Stimulated activated CD4-positive, alpha-beta T cell treated with anti-CD3 and anti-CD28 coated beads, Interleukin-15, amount 100 ng/mL, for 1 hour (primary cell): ENCODE measurements at places on chromosomes 11 and 22.

DNA sequence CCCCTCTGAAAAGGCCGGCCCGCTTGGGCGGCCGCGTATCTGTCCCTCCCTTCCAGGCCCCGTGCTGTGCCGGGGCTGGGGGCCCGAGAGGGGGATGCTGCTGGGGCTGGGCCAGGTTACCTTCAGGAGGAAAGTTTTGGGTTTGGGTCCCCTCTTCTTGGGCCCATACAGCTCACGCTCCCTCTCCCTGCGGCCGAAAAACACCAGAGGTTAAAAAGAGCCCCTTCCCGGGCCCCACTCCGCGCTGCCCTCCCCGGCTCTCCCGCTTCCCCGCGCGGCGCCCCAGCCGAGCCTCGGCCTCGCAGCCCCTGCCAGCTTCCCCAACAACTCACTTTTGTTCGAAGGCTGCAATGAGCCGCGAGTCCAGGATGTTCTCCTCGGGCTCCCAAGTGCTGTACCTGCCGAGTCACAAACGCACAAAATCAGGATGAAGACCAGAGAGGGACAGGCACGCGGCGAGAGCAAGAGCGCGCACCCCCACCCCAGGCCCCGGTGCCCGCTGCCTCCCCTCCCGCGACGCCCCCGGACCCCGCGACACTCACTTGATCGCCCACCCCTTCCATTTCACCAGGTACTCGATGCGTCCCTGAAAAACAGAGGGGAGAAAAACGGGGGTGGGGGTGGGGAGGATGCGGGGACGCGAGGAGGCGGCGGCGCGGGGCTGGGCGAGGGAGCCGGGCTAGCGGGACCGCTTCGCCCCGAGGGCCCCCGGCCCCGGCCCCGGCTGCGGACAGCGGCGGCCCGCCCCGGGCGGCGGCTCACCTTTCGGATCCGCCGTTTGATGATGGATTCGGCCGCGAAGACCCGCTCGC lies 450 bp downstream of the CBX6 start:
- DNase-seq: no peak

GRCh38 chr11:21142007-21142406 lies 472.6 kb downstream of the NELL1 start:
- no peak for DNase-seq

DNA sequence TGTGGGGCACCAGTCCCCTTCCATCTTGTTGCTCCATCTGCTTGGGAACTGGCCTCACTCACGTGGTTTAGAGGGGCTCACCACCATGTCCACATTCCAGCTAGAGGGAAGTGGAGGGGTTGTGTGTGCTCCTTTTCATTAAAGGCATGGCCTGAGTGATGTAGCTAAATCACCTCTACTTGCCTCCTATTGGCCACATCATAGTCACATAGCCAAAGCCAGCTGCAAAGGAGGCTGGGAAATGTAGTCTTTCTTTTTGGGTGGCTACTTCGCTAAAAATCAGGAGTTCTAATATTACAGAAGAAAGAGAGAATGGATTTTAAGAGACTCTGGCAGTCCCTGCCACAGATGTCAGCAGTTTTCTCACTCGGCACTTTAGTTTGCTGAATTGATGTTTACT lies 63.0 kb upstream of the ALX4 start:
- DNase-seq: no peak

DNA sequence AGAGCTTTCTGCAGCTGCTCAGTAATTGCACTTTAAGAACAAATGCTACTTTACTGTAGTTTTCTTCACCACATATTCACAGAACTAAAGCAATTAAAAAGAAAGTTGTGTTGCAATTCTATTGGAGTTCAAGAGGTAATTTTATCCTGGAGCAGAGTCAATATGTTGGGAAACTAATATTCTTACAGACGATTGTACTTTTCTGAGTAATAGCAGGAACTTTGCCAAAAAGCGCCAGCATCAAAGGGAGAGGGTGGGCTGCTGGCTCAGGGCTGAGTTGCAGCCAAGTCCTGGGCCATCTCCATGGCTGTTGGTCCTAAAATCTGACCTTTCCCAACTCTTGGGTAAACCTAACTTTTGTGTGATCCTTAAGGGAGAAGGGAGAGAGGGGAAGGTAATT lies 73.6 kb upstream of the MYO18B start:
- no peak for DNase-seq

DNA sequence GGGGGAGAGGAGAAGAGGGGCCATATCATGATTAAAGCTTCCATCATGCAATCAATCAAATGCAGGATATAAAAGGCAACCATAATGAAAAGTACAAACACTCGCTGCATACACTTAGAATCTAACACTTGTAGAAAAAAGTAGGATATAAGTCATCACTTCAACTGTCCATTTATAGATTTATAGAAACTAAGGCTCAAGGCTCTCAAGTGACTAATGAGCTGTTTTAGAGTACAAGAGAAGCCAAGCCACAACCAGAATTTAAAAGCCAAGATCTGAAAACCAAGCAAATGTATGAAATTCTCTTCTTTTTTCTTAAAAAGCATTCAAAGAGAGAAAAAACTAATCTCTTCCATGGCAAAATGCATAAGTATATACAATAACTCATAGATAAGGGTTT lies 160.2 kb upstream of the BLID start:
- DNase-seq: no peak

DNA sequence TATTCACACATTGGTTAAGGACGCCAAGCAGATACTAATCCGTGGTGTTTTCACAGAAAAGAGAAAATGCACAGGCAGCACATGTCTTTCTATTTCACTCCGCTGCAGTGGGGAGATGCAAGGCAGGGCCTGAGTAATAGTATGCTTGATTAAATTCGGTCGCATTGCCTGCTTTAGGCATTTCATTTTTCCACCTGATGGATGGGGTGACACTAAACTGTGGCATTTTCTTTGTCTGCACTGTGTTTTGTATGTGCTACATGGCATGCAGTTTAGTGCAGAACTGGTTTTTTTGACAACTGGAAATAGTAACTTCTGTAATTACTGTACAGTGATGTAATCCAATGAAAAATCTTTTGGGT lies 94.9 kb downstream of the SLC17A6 start:
- DNase-seq: no peak

GRCh38 chr11:1342946-1343345 lies 33.5 kb upstream of the TOLLIP start:
- DNase-seq: no peak

GRCh38 chr11:119473226-119473625 lies 50.3 kb upstream of the THY1 start:
- DNase-seq: no peak

GRCh38 chr11:61007956-61008896 lies 36.7 kb downstream of the CD6 start:
- no peak for DNase-seq

GRCh38 chr11:78138694-78139421 lies 568 bp downstream of the ALG8 start:
- DNase-seq: peak; percentile 4

DNA sequence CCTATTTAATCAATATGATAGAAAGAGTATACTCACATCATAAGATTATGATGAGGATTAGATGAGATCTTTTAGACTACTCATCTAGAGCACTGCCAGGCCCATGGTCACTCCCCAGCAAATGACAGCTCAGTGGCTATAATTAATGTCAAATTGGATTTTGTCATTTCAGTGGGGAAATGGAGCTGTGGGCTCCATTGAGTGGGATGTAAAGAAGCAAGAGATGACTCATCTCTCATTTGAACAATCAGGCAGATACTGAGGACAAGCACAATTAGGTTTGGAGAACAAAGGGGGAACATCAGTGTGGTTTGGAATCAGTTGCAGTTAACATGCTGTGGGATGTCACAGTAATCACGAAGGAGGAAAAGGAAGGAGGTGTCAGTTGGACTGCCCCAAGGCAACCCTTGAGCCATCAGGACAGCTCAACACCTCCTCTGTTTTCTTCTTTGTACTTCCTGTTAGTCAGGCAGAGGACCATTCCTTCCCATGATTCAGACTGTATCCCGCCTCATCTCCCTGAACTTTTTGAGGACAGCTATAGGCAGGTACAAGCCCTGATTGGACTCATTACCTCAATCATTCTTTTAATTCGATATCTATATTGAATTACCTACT lies 473.7 kb upstream of the ISX start:
- no peak for DNase-seq

GRCh38 chr11:79122759-79123158 lies 318.1 kb downstream of the TENM4 start:
- DNase-seq: no peak

- no peak for DNase-seq
These were observed 5.3 kb downstream of the LZTR1 start for GRCh38 chr22:20987375-20987774.

GRCh38 chr22:46536537-46537224 lies 739 bp downstream of the CELSR1 start:
- DNase-seq: no peak

GRCh38 chr11:44766972-44767278 lies 40.2 kb downstream of the TSPAN18 start:
- no peak for DNase-seq

DNA sequence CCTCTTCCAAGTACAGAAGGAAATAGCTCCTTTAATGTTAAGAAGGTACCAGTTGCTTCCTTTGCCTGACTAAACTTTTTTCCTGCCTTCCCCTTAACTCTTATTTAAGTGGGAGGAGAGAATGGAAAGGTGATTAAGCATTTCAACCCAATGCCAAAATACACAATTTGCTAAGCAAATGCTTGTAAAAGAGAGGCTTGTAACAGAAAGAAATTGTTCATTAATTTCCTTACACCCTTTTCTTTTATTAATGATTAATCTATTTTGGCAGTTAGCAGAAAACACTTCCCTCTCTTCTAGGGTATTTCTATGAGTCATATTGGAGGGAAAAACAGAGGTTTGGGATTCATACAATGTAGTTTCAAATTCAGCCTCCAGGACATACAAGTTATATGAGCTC lies 427.6 kb upstream of the FAT3 start:
- DNase-seq: no peak

- DNase-seq: no peak
These were observed 74.4 kb upstream of the NTM start for GRCh38 chr11:131295986-131296385.

DNA sequence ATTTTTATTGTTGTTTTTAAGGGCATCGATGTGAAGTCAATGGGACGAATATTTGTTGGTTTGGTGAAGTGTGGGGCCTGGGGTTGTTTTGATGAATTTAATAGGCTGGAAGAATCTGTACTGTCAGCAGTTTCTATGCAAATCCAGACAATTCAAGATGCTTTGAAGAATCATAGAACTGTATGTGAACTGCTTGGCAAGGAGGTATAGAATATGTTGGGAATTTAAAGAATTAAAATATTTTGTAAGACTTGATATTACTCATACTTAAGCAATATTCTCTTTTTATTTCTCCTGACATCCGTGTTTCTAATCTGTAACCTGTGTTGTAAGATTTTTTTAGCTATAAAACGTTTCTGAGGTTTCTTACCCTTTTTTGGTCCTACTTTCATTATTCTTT lies 61.6 kb downstream of the DYNC2H1 start:
- DNase-seq: no peak

DNA sequence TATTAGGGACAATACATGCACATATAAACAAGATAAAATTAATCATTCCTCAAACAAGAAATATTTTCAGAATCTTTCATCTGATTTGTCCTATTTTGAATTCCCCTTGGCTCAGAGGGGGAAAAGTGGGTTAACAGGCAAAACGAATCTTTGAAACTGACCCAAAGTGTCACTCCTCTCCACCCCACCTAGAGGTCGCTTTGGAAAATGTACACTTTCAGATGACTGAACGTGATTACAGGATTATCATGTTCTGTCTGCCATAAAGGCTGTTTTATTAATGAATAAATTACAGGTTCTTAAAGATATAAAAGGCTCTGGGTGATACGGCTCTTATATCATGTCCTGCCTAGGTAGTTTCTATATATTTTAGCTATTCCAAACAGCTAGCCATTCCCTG lies 1735.0 kb downstream of the LRRC4C start:
- DNase-seq: no peak

- DNase-seq: no peak
These were observed 15.9 kb upstream of the MMP7 start for GRCh38 chr11:102546427-102546826.

DNA sequence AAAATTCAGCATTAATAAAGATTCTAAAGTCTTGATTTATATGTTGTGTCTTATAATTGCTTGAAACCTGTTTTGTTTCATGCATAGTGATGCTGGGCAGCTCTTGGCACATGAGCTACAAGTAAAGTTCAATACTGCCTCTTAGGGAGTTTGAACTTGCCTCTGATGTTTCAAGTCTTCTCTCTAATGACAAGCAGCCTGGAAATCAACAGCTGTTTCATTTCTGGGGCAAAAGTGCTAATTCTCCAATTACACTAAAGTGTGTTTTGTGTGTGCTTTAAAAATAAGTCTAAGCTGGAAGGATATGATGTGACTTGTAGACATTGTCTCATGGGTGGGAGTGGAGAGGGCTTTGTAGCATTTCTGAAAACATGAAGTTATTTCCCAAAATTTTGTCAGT lies 23.7 kb upstream of the SESN3 start:
- no peak for DNase-seq

DNA sequence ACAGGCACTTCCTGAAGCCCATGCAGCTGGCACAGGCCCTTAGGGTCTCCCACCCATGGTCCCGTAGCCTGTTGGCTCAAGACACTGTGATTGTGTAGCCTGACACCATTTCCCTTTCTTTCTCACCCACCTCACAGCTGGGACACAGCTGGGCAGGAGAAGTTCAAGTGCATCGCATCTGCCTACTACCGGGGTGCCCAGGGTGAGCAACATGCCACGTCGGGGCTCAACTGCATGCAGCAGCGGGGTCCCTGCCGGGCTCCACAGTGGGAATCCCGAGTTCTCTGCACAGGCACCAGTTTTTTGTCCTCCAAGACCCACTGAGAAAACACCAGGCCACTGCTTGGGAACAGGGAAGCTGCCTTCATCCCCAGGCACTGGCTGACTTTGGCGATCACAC lies 10.6 kb downstream of the RAB36 start:
- no peak for DNase-seq

GRCh38 chr22:20433686-20434241 lies 3.9 kb downstream of the SCARF2 start:
- DNase-seq: no peak

- no peak for DNase-seq
These were observed 119.9 kb upstream of the RASSF10 start for GRCh38 chr11:12889243-12889642.

DNA sequence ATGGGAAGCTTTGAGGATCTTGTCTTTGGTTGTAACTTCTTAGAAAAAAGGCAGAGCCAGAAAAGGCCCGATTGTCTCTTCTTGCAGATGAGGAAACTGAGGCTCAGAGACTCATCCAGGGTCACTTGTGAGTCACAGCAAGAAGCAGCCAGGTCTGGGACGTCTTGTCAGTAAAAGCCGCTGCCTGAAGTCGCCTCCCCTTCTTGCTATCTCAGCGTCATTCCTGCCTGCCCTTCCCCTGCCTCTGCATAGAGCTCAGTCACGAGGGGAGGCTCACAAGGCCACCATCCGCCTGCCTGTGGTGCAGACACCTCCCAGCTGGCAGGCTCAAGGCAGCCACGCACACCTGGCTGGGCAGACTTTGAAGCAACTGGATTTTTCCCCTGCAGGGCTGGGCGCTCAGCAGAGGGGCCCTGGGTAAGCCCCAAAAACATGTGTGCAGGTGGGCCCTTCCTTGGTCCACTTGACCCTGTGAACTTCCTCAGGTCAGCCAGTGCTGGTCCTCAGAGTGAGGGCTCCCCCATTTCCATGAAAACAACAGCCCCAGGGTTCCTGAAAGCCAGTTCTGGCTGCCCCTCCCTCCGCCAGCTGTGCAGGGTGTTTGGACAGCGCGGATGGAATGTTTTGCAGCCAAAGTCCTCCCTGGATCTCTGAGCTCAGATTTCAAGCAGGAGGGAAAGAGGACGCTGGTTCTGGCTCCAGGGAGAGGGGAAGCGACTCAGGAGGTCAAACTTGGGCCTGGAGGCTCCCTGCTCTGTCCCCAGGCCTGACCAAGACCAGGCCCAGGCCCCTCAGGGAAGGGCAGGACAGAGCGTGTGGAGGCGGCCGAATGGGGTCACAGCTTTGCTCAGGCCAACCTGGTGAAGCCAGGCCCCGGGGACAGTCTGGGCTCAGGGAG lies 6.0 kb upstream of the RAB3IL1 start:
- DNase-seq: no peak
